ENCODE measurements at places on chromosomes 5 and 9.

- DNase-seq, result no peak
Observed at GRCh38 chr5:4941161-4941560, 199.0 kb upstream of the ADAMTS16 start.

GRCh38 chr5:167814828-167815227 is 476.6 kb upstream of the WWC1 start:
- DNase-seq, result peak; percentile 43

DNA sequence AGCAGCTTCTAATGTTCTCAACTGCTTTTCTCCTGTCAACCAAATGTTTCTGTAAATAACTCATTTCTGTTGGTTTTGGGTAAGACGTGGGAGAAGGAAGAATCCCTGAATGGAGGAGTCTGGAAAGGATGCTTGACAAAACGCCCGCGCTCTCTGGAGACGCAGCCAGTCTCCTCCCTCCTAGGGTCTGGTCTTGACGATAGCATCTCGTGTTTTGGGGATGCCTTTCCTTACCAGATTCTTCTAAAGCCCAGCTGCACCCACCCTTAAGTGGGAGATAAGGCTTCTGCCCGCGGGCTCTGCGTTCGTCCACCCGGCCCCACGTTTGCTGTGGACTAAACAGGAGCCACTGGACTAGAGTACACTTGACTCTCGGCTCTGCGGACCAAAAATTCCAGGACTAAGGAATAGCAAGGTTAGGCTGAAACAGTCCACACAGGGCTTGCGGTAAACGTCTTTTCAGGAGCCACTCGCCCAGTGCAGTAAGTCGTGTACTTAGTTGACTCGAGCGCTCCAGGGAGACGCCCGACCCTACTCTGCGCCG is 491 bp upstream of the CTSL start:
- DNase-seq, result no peak

- DNase-seq, result peak; percentile 63
Observed at GRCh38 chr5:9545992-9546851, at the start of gene SEMA5A. TSS of gene SEMA5A (minus strand) at chr5:9546075. CDS start at chr5:9379946, 166,129 bp downstream.

DNA sequence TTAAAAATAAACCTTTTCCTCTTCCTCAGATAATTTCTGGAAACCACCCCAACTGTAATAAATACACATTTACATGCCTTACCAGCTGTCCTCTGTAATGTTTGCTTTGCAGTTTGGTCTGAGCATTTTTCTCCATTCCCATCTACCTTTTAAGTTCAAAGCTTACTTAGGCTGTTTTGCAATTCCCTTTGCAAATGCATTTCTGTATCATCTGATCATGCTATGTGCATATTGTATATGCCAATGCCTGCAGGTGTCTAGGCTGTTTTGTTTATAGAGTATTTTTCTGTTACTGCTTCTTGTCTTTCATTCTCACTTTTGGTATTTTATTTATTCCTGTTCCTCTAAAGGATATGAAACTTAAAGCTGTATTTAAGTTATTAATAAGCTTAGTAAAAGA is 86.3 kb downstream of the SLC44A1 start:
- DNase-seq, result no peak

- no peak for DNase-seq
Observed at GRCh38 chr9:26057050-26057449, 378.8 kb upstream of the TUSC1 start.

DNA sequence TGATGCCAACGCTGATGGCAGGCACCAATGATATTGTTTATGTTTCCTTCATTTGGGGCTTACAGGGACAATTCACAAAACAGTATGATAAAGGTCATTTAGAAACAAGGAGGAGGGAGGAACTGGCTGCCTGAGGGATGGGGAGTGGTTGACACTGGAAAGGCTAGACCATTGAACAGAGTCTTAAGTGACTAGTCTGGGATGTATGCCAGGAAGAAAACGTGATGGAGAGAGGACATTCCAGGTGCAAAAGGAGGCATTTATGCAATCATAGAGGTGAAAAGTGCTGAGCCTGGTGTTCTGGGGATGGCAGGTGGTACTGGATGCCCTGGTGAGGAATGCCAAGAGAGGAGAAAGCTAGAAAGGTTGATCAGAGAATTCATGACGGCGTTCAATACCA is 153.4 kb downstream of the ZNF462 start:
- DNase-seq, result no peak

DNA sequence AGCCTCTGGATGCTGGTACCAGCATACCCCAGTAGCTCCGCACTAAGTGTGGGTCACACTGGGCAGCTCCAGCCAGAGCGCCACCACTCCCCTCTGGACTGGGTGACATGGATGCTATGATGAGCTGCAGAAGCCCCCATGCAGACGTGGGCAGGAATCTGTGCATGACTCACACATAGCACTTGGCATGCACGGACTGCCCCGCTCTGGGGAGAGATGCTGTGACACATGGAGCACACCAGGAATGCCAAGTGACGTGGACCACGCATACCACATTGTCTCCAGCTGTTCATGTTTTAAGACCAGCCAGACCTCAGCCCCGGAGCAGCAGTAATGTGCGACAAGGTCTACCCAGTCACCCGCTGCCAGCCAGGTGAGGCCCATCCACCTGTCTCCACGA is 64.1 kb downstream of the SEMA4D start:
- no peak for DNase-seq

DNA sequence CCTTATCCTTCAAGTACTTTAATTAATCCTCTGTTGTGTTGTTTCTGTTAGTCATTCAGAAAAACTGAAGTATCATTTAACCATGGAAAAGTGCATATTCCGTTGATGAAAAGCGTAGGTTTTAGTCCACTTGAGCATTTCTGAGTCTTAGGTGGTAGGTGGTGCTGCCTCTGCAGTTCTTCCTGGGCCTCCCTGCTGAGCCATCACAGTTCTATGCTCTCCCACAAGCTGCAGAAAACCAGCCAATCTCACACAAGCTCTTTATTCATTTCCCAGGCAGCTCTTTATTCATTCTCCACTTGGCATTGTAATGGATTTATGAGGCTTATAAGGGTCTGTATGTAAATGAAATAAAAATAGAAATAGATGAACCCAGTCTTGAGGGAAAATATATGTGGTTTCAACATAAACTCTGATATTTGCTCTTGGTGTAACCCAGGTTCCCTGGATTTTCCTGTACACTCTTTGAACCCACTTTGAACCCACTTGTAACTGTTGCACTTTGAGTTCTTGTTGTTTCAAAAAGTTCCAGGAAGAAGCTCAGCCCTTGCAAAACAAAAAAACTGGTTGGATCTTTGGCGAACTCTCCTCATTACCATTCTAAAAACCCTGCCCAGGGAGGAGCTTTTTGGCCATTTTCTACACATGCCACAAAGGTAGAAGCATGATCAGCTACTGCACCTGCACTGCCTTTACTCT is 56.0 kb downstream of the ZNF510 start:
- DNase-seq, result no peak

DNA sequence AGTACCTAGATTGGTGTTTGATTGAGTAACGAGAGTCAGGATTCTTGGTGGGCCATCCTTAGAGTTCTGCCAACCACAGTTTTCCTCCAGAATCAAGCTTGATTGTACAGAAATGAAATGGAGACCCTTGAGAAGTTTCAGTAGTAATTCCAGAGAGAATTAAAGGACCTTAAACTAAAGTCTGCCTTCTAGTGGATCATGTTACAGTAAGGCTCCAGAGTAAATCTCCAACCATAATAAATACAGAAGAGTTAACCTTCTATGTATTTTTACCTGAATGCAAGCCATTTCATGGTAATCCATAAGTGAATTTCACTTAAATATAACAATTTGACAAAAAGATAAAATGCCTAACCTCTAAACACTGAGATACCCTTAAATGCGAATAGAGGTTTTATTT is 53.0 kb upstream of the CNTLN start:
- DNase-seq, result no peak

DNA sequence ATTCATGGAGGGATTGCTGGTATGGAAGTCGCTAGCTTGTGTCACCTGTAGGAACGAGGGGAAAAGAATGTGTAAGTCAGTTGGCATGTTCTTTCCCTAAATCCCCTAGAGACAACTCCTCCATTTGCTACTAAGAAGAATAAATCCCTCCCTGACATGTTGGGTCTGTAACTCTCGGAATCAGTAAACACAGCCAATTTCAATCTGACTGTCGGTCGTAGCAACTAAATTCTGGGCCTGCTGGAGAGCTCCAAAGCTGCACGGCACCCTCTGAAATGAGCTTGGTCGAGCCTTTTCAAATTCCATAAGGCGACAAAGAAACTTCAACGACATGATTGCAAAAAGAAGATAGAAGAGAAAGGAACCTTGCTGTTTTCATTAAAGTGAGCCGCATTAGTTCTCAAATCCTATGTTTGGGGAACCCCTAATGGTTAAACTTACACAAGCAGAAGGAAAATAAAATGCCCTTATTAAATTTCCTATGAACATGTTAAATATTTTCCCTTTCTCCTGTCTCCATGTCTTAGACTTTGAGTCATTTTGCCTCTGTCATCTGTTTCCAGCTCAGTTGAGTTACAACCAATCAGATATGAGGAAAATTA is 735.8 kb upstream of the WWC1 start:
- DNase-seq, result no peak

DNA sequence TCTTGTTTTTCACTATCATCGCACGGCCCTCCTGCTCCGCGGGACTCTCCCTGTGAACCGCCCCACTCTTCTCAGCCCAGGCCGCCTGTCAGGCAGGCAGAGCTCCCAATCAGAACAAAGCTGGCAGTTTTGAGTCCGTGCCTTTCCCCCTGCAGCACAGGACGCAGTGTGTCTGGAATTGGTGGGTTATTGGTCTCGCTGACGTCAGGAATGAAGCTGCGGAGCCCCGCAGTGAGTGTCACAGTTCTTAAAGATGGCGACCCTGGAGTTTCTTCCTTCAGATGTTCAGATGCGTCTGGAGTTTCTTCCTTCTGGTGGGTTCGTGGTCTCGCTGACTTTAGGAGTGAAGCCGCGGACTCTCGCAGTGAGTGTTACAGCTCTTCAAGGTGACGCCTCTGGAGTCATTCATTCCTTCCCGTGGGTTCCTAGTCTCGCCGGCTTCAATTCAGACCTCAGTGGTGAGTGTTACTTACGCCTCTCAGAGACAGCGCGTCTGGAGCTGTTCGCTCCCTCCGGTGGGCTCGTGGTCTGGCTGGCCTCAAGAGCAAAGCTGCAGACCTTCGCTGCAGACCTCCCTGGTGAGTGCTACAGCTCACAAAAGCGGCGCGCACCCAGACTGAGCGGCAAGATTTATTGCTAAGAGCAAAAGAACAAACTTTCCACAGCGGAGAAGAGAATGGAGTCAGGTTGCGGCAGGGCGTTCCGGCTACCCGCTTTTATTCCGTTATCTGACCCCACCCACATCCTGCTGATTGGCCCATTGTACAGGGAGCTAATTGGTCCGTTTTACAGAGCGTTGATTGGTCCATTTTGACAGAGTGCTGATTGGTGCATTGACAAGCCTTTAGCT is 7.4 kb downstream of the ZDHHC11B start:
- DNase-seq, result no peak

DNA sequence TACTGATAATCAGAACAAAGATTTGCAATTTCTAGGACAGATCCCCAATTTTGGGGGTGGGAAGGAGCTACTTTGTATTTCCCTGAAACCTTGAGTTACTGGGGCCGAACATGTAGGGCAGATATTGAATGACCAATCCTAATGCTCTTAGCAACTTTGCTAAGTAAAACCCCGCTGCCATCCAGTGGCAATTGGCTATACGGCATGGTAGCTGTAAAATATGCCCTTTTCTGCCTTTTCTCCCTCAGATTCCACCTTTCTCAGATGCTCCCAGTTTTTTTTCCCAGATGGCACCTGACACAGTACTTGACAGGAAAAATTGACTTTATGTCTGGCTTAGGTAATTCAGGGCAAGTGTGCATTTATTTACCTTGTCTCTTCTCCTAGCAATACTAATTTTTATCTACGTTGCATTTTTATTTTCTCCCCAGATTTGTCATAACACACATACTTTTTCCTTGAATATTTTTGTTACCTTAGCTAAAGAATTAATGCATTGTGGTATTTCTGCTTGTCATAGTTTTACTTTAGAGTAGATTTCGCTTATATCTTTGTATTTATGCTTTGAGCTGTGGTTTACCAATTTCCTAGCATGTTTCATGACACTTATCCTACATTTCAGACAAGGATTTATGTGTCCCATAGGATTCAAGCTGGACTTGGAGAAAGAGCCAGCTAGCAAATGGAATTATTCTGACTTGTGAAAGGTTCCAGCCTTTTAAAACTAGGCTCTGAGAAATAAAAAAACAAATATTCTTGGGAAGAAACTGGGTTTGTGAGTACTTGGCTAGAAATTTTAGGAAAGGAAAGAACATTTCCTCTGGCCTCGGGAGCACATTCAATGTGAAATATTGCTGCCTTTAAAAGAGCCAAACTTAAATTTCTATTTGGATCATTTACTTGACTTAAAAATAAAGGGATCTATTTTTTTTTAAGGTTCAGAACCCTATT is 37.4 kb downstream of the PIK3R1 start:
- DNase-seq, result peak; percentile 54

DNA sequence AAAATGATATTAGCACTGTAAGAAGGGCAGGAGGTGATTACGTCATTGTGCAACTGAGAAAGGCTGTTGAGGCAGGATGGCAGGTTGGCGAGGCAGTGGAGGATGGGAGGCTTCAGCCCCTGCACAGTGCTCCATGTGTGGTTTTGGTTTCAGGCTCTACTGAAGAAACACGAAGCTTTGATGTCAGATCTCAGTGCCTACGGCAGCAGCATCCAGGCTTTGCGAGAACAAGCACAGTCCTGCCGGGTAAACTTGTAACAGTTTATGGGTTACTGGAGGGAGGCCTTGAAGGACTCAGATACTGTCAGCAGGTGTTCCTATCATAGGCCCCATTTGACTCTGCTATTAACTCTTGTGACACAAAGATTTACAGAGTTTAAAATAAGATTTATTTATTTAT is 35.1 kb downstream of the SPTAN1 start:
- DNase-seq, result no peak

DNA sequence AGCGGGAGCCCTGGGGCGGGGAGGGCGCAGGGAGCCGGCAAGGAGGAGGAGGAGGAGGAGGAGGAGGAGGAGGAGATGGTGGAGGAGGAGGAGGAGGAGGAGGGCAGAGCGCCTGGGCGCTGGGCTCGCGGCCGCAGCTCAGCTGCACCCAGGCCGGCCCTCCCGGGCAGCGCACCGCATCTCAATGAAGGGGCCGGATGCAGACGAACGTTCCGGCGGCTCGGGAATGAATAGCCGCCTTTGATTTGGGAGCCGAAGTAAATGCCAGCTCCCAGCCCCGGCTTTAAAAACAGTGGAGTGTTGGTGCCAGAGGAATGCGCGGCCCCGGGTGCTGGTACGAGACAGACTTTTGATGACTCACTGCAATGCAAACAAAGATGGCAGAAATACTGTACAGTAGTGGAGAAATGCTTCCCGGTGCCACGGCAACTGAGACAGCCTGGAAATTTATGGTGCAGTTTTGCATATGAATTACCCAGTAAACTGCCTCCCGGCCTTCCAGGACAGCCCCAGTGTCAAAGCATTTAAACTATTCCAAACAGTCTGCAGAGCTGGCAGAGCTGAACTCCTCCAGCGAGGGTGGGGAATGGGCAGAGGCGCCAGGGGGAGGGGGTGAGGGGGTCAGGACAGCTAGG is 43.1 kb downstream of the NACC2 start:
- peak; percentile 92 for DNase-seq

DNA sequence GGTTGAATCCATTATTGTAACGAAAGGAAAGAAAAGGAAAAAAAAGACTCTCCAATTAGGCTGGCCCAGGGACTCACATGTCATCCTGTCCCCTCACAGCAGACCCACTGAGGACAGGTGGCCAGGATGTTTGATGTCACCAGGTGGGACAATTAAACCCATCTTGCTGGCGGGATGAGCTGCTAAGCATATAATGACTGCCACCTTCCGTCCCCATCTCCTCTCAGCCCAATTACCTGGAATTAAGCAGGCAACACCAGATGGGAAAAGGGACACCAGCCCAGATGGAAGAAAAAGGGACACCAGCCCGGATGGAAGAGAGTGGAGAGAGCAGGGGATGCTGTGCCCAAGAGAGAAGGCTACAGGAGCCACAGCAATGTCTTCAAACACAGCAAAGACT is 116.6 kb upstream of the SARDH start:
- no peak for DNase-seq
